ENCODE measurements at places on chromosomes 6 and 20.

- no peak for DNase-seq
Measured at GRCh38 chr20:58945965-58946631, 35.0 kb upstream of the NELFCD start.

DNA sequence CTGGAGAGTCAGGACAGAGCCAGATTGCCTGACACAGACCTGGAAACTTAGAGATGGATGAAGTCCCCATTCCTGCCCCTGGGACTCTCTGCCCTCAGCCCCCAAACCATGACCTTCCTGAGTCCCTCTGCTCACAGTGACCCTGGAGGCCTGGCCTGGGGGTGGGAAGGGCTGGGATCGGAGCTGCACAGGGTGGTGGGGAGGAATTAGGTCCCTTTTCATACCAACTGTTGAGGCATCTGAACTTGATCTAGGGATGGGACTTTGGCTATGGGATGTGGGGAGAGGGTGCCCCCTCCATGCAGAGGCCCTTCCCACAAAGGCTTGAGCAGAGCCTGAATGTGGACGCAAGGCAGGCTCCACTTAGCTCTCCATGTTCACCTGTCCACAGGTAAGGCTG is 144.1 kb downstream of the MRPL14 start:
- no peak for DNase-seq

DNA sequence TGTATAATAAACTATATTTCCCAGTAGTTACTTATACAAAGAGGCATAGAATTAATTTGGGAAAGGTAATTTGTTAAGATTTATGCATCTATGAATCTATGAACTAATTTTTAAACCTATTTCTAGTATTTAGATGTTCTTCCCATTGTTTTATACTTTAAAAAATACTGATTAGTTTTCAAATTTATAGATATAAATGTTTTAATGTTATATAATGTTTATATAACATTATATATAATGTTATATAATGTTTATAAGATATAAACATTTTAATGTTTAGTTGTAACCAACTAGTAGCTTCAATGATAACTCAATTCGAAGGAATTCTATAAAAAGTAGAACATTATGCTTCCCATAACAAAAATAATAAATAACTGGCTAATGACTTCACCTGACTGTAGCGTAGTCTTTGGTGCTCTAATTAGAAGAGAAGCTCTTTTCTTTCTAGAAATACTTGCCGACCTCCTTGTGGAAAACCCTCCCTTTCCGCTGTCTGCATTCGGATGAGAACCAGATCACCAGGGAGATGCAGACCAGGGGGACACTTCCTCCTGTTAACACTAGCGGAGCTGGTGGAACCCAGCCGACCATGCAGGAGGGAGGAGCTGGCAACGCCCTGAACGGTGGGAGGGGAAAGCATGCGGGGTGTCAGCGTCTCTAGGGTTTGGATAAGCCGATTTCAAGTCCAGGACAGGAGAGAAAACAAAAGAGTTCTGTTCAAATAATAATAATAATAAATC is 158.4 kb downstream of the OR2B2 start:
- DNase-seq = peak; percentile 90

- DNase-seq = no peak
Measured at GRCh38 chr20:57399587-57400155, 8.5 kb downstream of the RBM38 start.

DNA sequence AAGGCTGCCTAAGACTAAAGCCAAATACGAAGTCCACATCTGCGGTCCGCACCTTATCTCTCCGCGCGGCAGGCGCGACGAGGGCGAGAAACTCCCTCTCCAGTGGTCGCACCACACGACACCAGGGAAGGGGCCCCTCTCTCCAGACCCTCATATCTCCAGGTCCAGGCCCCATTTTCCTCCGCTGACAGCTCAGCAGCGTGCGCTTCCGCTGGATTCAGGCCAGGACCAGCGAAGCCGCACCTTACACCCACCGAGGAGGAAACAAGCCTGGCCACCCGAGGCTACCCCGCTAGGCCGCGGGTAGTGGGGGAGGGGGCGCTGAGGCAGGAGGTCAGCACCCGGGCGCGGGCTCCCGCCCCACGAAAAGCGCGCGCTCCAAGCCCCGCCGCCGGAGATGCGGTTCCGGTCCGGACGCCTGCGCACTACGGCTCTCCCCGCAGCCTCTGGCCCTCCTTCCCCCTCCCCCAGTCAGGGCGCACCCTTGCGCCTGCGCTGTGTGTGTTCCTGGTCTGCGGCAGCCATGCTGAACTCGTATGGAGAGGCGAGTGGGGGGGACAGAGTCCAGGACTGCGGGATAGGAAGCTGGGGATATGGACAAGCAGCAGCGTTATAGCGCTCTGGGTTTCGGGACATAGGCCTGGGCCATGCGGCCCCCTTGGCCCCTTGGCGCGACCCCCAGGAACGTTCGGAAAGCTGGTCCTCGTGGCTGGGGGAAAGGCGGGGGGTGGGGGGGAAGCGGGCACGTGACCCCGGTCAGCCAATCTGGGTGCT is at the start of gene BRD2:
TSS of gene BRD2 (plus strand) at position 502 of the 774 bp plus-strand sequence. CDS start 4,305 bp downstream, outside the sequence.
- DNase-seq = peak; percentile 96

- peak; percentile 21 for DNase-seq
Measured at GRCh38 chr6:99645986-99646385, 39.4 kb downstream of the PRDM13 start.

- DNase-seq = no peak
Measured at GRCh38 chr6:136647363-136647852, 97.2 kb upstream of the MAP7 start.

DNA sequence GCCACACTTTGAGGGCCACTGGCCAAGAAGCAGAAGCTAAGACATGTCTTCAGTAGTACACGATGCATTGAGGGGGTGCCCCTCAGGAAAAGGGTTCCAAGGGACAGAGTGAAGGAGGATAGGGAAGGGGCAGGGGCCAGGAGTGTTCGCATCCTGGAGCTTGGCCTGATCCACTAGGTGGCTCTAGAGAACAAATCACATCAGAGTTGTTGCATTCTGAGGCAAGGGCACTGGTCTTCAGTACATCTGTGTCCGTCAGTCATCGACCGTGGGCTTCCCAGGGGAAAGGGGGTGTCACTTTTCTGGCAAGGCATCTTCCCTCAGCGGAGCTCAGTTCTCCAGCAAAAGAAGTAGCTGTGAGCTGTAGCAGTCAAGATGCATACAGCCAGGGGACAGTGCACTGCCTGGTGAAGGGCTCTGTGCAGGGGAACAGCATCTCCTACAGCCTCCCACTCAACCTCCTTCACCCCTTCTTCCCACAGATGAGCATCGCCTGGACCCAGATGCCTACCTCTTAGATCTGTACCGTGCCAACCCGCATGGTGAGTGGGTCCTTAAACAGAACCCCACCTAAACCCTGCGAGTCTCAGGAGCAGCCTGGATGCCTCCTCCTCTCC is 47.8 kb downstream of the ARHGAP40 start:
- peak; percentile 28 for DNase-seq

- DNase-seq = no peak
Measured at GRCh38 chr20:35332540-35333200, 40.4 kb upstream of the FAM83C start.

DNA sequence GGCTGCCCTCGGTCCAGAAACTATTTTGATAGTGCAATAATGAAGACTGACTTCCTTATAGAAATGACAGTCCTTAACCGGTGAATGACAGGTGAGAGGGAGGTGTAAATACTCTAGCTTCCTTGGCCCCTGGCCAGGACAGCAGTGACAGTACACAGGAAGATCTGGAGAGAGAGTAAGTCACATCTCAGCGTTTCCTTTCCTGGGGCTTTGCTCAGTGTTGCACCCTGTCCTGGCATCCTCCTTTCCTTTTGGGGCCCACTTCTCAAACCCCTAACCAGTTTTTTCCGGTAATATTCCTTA is 336.9 kb downstream of the CD83 start:
- peak; percentile 15 for DNase-seq

DNA sequence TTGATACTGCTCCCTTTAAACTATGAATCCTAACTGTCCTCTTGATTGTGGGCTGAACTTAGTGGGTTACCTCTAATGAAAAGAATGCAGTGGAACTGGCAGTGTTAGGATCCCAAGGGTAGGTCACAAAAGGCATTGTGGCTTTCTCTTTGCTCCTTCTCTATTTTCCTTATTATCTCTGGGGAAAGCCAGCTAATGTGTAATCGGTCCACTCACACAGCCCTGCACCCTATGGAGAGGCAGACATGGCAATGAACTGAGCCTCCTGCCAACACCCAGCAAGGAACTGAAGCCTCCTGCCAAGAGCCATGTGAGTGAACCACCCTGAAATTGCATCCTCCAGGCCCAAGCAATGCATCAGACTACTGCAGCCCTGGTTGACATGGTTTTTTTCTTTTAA is 24.6 kb upstream of the ZNF133 start:
- DNase-seq = no peak

- DNase-seq = no peak
Measured at GRCh38 chr20:25378884-25379733, 11.5 kb downstream of the ABHD12 start.

DNA sequence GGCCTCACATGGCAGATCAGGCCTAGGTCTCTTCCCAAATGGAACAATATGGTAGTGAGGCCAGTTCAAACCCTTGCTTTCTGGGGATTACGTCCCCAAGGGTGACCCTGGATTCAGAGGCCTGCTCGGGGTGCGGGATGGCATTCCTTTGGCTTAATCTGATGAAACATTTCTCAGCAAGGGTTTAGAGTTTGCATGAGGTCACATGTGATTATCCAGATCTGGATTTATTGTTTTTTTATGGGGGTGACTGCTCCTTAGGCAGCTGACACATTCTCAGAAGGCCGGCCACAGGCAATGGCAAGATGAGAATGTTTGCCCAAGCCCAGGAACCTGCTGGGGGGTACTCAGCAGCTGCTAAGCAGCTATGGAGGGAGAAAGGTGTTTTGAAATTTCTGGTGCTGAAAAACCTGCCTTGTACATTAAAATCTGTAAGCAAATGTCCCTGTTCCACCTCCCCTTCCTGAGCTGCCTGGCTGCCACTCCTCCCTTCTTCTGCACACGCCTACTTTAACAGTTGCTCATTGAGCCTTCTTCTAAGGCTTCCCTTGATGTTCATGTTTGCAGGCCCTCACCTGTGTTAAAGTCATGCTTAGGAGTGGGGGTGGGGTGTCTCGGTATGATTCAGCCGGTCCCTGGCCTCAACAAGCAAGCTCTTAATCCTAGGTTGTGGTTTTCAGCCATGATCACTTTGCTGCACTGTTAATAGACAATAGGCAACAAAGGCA is 37.9 kb upstream of the FUCA2 start:
- DNase-seq = no peak

- DNase-seq = no peak
Measured at GRCh38 chr6:139270249-139270648, 21.5 kb downstream of the TXLNB start.

GRCh38 chr6:46610862-46611553 is 41.6 kb downstream of the CYP39A1 start:
- no peak for DNase-seq

- no peak for DNase-seq
Measured at GRCh38 chr6:98118397-98119045, 715.9 kb upstream of the POU3F2 start.

DNA sequence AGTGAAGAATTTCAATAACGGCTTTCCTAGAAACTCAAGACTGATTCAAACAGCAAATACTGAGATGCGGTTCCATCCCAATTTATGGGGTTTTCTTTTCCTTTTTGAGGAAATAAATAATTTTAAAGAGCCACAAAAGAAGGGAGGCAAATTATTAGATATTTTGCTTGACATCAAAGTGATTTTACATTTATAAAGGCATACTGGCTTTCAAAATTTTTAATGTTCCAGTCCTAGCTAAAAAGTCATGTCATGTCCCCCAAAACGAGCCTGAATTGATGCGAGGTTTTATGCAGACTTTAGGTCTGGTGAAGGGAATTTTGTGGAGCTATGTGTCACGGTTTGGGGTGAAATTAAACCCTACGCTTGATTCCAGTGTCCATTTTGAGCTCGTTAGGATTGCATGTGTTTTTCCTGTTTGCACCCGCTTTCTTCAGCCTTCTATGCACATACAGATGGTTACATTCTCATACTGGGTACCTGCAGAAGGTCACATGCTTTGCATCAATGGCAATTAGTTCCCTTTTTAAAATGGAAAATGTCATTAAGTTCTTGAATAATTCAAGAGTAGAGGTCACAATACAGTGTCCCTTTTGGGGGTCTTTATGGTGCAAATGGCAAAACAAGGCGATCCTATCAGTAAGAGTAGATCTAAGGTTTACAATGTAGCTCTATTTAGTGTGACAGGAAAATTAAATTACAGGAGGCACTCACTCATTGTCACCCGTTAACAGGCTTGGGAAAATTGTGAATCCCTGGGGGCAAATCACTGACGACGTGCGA is 17.3 kb downstream of the FOXA2 start:
- no peak for DNase-seq

GRCh38 chr6:122476131-122476530 is 4.5 kb upstream of the SERINC1 start:
- DNase-seq = no peak

- DNase-seq = no peak
Measured at GRCh38 chr6:63410435-63411426, 90.9 kb upstream of the LGSN start.

DNA sequence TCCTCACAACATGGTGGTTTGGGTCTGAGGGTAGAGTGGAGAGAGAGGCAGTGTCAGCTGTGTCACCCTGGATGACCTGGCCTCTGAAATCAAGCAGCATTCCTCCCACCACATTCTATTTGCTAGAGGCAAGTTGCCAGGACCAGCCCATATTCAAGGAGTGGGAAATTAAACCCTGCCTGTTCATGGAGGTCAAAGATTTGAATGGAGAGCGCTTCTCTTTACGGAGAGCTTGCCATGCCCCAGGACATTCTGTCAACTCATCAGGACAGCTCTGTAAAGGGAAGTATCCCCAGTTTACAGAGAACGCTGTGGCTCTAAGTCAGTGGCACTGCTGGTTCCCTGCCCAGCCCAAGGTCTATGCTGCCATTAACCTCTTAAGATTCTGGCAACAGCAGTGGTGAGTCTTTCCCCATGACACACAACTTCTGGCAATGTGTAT is 90.0 kb upstream of the INSM1 start:
- no peak for DNase-seq

DNA sequence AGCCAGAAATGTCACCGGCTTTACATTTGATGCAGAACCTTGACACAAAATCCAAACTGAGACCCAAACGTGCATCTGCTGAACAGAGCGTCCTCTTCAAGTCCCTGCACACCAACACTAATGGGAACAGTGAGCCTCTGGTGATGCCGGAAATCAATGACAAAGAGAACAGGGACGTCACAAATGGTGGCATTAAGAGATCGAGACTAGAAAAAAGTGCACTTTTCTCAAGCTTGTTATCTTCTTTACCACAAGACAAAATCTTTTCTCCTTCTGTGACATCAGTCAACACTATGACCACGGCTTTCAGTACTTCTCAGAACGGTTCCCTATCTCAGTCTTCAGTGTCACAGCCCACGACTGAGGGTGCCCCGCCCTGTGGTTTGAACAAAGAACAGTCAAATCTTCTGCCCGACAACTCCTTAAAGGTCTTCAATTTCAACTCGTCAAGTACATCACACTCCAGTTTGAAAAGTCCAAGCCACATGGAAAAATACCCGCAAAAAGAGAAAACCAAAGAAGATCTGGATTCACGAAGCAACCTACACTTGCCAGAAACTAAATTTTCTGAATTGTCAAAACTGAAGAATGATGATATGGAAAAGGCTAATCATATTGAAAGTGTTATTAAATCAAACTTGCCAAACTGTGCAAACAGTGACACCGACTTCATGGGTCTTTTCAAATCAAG is 108.4 kb downstream of the RTN4IP1 start:
- DNase-seq = no peak

GRCh38 chr6:41713159-41713649 is 22.2 kb downstream of the TFEB start:
- no peak for DNase-seq

Data from NCI-H1105 (cell line).